ENCODE measurements at places on chromosomes 5 and 9. TPM values are rescaled to one million over a fixed set of nuclear protein-coding genes. Genes with fewer than 3 reads are reported as not detected.

Gene SPINK6
- not detected for total RNA-seq

Gene KCNT1
- not detected for total RNA-seq

Gene CNOT6
- total RNA-seq, result 37.5 TPM

- peaks cover 5% of the 10 kb centered on the region for H3K4me1 ChIP-seq
- no peak overlapping the region for H3K4me3 ChIP-seq
- no peak overlapping the region for H3K27ac ChIP-seq
Observed at GRCh38 chr5:151637676-151638075, 46.5 kb upstream of the FAT2 start.
